ENCODE measurements at places on chromosomes 2 and 18.
A peak's percentile ranks its signal among the peaks of the same experiment; 100 is the strongest.

DNA sequence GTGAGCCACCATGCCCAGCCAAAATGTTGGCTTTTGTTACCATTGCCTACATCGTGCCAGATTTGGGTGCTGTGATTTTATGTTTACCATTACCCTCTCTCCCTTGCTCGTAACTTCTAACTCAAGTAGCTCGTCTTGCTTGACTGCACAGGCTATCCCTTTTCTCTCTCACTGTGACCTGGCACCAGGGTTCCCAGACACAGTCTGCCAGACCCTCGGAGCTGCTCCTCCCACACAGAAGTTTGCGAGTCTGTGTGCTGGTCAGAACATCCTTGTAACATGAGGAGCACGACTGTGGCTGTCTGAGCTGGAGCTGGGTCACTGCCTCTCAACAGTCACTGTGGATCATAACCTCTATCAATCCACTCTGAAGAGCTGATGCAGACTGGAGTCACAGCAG, 152.5 kb upstream of the ACKR3 start:
- DNase-seq: peak; percentile 90

GRCh38 chr18:8890957-8891464, 185.7 kb downstream of the MTCL1 start:
- DNase-seq: peak; percentile 89

- DNase-seq: no peak
Measured at GRCh38 chr2:30484145-30484544, 37.1 kb downstream of the LCLAT1 start.

- no peak for DNase-seq
Measured at GRCh38 chr2:196380098-196380497, 208.7 kb upstream of the STK17B start.

DNA sequence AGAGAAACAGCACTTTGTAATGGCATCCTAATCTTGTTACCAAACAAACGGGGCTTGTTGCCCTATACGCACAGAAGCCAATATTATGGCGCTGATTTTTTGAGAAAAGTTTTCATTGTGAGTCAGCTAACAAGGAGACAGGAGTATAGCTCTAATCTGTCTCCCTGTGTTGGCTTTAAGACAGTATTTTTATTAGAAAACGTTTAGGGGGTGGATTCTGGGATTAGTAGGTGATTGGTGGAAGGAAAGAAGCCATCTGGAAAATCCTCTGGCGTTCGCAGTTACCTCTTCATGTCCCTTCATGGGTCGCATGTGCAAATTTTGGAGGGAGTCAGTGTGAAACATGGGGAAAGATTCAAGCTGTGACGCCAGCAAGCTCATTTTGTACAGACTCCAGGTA, 698 bp upstream of the TMEM237 start:
- no peak for DNase-seq

- DNase-seq: peak; percentile 79
Measured at GRCh38 chr2:54455131-54455562, 980 bp upstream of the SPTBN1 start.

DNA sequence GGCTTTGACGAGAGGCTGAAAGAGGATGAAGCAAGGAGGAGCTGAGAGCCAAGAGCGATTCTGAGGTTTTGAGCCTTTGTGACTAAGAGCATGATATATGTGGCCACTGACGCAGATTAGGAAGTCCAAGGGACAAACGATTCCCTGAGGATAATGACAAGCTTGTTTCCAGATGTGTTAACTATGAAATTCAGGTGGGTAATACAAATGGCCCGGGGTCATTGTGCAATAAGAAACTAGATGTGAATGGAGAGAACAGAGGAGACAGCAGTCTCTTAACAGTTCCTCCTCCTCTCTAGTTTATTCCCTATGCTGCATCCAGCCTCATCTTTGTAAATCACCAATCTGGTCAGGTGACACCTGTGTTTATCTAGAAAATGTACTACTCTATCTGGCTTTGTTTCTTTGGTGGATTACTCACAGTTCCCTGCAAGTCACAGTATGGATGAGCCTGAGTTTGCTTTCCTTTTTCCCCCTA, 84.2 kb downstream of the SOCS6 start:
- DNase-seq: no peak

DNA sequence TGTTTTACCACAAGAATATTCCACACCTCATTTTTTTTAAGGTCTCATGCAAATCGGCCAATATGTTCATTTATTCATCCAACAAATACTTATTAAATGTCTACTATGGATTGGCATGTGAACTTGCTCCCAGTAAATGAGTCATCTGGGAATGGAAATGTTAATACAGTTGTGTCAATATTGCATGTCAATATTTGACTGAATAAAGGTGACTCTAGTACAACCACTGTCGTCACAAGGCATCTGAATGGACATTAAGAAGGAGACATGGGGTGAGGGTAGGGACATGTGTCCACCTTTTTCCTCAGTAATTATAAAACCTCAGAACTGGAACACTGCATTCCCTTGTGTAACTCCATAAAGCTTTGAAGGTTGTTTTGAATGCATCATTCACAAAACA, 365.4 kb downstream of the ADCYAP1 start:
- no peak for DNase-seq

DNA sequence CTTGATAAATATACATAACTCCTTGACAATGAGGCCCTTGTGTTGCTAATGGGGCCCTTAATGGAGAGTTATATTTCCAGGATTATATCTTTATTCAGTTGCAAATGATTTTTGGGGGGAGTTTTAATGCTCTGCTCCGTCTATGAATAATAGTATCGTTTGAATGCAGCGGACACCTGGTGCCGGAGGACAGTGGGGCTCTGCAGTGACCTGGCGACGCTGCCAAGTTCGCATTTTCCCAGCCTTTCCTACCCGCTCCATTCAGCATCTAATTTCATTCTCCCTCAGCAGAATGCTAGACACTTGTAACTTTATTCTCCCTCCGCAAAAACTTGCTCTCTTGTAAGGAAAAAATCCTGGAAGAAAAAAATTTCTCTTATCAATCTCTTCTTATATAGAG, 257.6 kb upstream of the SALL3 start:
- DNase-seq: peak; percentile 19

GRCh38 chr2:236639461-236640235, 70.0 kb downstream of the ACKR3 start:
- no peak for DNase-seq

GRCh38 chr2:65053199-65053598, 3.0 kb upstream of the CEP68 start:
- DNase-seq: no peak

DNA sequence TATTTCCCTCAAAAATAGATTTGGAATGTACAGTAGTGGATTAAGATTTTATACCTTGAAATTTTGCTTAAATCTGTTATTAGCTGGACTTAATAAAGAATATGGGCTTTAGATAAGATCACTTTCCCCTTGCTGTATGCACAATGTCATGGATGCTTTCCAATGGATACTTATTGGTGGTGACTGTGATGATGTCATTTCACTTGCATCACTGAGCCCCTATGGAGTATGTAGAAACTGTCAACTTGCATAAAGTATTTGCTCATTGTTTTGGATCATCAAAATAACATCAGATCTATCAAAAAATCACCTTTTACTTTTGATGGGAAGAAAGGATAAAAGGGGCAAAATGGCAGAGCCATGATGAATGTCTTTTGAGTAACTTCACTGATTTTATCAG, 112.7 kb downstream of the ZEB2 start:
- DNase-seq: no peak

- no peak for DNase-seq
Measured at GRCh38 chr2:220281771-220282170, 654.3 kb downstream of the SLC4A3 start.

DNA sequence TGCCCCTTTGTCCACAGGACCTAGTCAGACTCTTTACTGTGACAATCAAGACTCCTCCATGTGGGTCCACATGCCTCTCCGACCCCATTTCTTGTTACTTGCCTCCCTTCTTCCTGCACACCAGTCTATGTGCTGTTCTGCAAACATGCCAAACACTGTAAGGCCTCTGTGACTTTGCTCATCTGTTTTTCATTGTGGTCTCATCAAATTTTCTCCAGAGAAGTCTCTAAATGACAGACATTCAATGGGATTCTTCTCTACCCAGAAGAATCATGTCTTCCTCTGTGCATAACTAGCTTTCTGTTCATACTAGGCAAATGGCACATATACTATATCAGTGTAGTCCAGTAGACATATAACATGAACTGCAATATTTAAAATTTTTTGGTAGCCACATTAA, 43.0 kb upstream of the KCNE4 start:
- no peak for DNase-seq

- no peak for DNase-seq
Measured at GRCh38 chr2:223542501-223542900, 59.7 kb downstream of the SCG2 start.

DNA sequence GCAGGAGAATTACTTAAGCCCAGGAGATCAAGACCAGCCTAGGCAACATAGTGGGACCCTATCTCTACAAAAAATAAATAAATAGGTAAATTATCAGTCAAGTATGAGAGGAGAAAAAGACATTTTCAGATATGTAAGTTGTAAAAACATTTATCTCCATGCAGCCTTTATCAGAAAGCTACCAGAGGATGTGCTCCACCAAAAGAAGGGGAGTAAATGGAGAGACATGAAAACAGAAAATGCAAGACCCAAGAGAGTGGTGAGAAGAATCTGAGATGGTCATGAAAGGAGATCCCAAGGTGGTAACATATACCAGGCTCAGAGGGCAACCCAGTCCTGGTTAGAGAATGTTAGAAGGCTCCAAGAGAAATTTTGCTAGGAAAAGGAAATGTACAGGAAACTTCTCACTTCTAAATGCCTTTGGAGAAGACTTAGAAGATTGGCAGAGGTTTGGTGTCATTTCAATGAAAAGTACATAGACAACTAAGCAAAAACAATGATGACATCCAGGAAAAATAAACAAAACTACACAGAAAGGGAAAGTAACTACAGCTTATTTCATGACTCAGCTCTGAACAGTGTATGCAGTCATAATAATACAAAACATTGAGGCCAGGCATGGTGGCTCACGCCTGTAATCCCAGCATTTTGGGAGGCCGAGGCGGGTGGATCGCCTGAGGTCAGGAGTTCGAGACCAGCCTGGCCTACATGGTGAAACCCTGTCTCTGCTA, 19.5 kb downstream of the CIB4 start:
- DNase-seq: no peak

DNA sequence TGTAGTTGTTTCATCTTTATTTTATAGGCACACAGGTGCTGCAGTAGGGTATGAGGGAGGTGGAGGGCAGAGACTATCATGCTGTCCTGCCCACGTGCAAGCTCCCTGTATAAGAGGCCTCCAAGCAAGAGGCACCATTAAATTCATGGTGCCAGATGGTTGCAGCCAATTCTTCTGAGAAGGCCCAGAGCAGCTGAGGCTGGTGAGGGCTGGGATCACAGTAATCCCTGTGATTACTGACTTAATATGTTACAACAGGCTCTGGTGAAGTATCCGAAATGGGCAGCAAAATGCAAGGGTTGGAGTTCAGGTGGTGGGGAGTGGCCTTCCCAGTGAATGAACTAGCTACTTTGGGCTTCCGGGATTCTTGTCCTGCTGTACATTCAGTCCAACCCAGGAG, 191.9 kb upstream of the SMAD2 start:
- DNase-seq: no peak

DNA sequence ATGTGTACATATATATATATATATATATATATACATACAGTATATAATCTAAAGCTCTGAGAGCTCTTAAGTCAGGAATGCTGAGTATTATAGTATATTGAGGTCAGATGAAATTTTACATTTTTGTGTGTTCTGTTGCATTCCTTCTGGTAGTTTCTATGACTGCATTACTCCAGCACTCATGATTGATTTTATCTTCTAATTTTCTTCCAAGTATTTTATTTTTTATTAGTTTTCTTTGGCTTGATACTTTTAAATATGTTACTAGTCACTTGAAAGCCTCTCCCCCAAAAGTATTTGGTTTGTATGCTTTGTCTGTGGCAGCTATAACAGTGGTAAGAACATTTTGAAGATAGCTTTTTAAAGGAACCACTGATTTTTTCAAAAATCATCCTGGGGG, 25.0 kb downstream of the METTL21A start:
- DNase-seq: no peak

- peak; percentile 39 for DNase-seq
Measured at GRCh38 chr2:222568865-222569264, 87.0 kb downstream of the FARSB start.

- no peak for DNase-seq
Measured at GRCh38 chr18:56835331-56835730, 184.2 kb downstream of the WDR7 start.

DNA sequence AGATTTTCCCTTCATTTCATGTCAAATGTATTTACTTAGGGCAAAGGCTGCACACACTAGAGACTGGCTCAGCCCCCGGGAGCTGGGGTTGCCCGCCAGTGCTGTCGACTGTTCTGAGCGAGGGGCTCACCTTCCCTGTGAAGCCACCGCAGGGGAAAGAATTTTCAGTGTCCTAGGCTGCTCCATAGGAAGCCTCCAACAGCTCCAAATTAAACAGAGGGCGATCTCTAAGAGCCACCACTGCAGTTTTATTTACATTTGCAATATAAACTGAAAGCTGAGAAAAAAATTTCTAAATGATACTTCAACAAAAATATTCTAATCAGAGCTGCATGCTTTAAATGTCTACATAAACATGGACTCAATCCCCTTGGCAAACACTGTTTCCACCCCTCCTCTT, 54.0 kb downstream of the UXS1 start:
- DNase-seq: no peak

GRCh38 chr2:162301151-162301804, 17.2 kb downstream of the IFIH1 start:
- DNase-seq: no peak

- DNase-seq: no peak
Measured at GRCh38 chr2:69397234-69397633, 10.2 kb upstream of the GFPT1 start.

DNA sequence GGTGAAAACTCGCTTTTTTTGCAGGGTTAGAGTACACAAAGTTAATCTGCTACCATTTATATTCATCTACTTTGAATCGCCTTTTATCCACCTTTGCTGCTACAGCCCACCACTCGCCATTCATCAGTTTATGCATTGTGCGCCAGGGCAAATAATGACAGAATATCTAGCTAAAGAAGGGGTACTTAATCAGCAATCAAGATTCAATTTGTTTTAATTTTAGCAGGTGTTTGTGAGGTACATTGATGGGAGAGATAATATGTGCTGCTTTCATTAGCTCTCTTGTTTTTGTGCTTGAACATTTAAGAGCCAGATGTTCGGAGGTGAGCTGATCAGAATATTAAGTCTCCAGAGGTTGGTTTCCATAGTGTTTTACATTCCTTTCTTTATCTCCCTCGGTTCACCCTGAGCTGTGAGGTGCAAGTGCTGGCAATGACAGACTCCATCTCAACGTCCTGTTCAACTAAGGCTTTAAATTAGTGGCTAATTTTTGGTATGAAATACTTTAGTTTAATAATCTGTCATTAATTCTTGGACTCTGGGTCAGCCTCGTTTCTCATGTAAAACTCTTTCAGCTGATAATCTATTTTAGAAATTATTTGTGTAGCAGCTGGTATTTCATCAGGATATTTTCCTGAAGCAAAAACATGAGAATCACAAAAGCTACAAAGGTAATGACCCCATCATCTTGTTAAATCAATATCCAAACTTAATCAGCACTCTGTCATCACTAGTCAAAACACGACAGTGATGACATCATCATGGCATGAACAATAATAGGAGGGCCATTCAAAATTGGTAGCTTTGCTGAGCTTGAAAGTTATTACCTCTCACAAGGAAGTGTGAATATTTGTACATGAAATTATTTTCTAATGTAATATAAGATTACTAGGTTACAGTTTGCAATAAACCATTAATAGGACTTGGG, 479.9 kb upstream of the FANCL start:
- DNase-seq: no peak

GRCh38 chr2:209642146-209642820, 129.3 kb upstream of the UNC80 start:
- no peak for DNase-seq
